ENCODE measurements at places on chromosomes 2 and 18.
A peak's percentile ranks its signal among the peaks of the same experiment; 100 is the strongest.

- DNase-seq: no peak
Observed at GRCh38 chr2:22990246-22990645, 394.7 kb upstream of the KLHL29 start.

- no peak for DNase-seq
Observed at GRCh38 chr2:27021253-27022049, 11.3 kb upstream of the TMEM214 start.

- DNase-seq: no peak
Observed at GRCh38 chr18:47113796-47114540, 36.3 kb downstream of the HDHD2 start.

DNA sequence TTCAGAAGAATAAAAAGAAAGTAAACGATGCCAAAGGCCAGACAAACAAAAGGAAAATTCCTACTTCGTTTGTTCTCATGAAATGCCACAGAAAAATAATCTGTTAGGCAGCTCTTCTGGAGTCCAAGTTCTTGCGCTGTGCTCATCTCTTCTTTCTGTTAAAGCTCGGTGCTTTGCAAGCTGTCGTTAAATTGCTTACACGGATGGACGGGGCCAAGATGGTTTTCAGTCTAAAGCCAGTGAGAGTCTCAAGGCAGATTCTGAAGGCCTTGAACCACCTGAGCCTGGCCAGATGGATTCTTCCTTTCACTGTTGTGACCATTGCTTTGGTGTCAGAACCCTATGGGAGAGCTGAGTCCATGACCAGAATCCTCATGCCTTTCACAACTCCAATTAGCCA is 97.6 kb upstream of the RMDN2 start:
- DNase-seq: no peak

GRCh38 chr2:214550786-214551185 is 139.9 kb downstream of the VWC2L start:
- no peak for DNase-seq

- no peak for DNase-seq
Observed at GRCh38 chr2:226799976-226800940, 638 bp upstream of the IRS1 start.

DNA sequence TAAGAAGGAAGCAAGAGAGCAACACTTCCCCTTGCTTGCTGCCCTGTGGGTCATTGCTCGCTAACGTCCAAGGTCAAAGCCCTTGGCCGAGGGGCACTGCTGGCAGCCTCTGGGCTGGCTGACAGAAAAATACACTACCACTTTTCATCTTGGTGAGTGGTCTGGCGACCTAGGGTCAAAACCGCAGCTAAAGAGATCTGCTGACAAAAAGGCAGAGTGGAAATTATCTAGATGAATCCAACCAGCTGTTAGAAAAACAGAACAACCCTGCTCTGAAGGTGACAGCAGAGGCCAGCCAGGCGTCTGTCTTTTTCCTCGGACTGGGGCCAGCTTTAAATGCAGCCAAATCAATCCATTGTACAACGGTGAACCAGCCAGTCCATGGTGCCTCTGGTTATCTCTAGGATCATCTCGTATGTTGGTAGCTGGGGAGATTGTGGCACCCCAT is 92.6 kb downstream of the CD8B2 start:
- DNase-seq: no peak

- DNase-seq: peak; percentile 31
Observed at GRCh38 chr2:239360421-239361310, 40.2 kb downstream of the HDAC4 start.
